ENCODE measurements at places on chromosomes 12 and 14. TPM values are rescaled to one million over a fixed set of nuclear protein-coding genes. Genes with fewer than 3 reads are reported as not detected.

The PZP gene
- total RNA-seq = 2.2 TPM

The GPD1 gene
- total RNA-seq = not detected

DNA sequence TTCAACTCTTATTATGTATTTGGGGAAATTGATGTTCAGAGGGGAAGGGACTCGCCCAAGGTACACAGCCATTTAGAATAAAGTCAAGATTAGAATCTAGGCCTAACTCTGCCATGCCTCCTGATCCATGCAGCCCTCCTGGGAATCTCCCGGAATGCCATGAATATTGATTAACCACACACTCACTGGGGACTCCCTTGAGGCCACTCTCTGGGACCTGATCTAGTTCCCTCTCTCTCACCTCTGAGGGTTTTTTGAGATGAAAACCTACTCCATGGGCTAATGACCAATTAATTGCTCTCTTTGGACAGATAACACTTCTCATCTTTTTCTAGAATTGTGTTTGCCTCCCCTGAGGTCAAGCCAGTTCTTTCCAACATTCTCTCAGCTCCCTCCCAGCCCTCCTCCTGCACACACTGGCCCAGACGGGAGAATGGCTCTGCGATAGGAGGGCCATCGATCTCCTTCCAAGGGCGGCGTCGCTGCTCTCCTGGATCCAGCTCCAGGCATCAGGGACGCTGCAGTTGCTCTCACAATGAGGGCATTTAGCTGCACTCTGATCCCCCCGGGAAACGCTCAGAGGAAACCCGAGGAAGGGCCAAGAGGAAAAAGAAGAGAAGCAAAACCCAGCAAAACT is 22.6 kb downstream of the WSCD2 start:
- no peak overlapping the region for H3K4me3 ChIP-seq
- H3K4me1 ChIP-seq = no peaks in the 10 kb centered on the region
- DNase-seq = no peak
- no peaks in the 10 kb centered on the region for H3K27me3 ChIP-seq

DNA sequence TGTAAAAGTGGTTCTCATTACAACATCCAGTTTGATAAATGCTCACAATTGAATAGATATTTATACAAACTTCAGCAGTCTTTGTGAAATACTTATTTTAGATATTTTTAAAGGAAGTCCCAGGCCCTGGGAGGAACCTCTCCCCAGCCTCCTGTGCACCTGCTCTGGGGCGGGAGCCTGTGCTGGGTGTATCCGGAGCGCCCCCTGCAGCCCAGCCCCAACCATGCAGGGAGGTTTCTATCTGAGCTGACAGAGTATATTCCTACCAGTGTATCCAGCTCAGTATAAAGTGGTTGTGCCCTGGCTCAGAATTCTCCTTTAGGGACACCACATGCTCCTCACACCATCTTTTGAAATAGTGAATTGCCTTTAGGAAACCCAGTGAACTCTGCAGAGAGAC is 851.8 kb downstream of the TMEM121 start:
- H3K27ac ChIP-seq = no peak overlapping the region
- no peaks in the 10 kb centered on the region for H3K4me1 ChIP-seq
- DNase-seq = no peak
- H3K4me3 ChIP-seq = no peak overlapping the region
- H3K36me3 ChIP-seq = peaks cover 7% of the 10 kb centered on the region
- no peaks in the 10 kb centered on the region for H3K27me3 ChIP-seq

- H3K27ac ChIP-seq = no peak within 1 kb of the TSS
- DNase-seq = peak; percentile 76
- peaks cover 5% of the 10 kb centered on the region for H3K27me3 ChIP-seq
- H3K36me3 ChIP-seq = no peaks in the 10 kb centered on the region
- peak within 1 kb of the TSS; percentile 91 for H3K4me3 ChIP-seq
- peaks cover 3% of the 10 kb centered on the region for H3K4me1 ChIP-seq
These were observed at the start of gene TMTC1 for GRCh38 chr12:29783773-29784666. TSS of gene TMTC1 (minus strand) at chr12:29783942. CDS start at chr12:29783751, 191 bp downstream.

GRCh38 chr12:97556302-97556779 is 93.7 kb downstream of the RMST start:
- peak overlapping the region; percentile 85 for H3K27ac ChIP-seq
- H3K36me3 ChIP-seq = no peaks in the 10 kb centered on the region
- H3K4me3 ChIP-seq = no peak overlapping the region
- H3K4me1 ChIP-seq = peaks cover 34% of the 10 kb centered on the region
- H3K27me3 ChIP-seq = no peaks in the 10 kb centered on the region

DNA sequence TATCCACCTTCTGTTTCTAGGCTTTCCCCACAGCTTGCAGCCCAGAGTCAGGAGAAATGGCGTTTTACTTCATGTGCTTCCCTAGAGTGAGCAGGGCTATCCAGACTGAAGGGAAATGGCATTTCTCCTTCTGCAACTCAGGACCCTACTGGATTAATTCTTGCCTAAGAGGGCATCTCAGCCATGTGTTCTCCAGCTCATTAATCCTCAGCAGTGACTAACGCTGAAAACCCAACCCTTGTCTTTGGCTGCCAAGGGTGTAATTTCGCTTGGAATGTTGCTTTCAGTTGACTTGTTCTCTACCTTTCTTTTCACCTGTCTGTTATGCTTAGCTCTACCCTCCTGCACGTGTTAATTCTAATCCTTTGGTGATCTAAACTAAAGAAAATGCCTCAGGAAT is 21.0 kb upstream of the EMP1 start:
- no peak for DNase-seq
- peaks cover 70% of the 10 kb centered on the region for H3K4me1 ChIP-seq
- H3K27ac ChIP-seq = no peak overlapping the region

DNA sequence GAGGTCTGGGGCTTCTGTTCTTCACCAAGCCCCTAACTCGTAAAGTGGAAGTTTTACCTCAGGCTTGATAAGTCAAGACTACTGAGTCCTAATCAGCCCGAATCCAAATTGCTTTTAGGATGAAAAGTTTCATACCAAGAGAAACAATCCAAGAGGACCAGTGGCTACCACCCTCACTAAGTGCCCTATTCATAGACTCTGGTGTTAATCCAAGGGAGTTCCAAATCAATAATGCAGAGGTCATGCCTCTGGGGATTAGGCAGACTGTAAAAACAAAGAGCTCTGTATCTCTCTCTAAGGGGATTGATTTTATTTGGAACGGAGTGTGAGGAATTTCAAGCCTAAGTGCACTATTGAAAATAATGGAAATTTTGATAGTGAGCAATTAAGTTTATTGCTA is 76.3 kb upstream of the LMNTD1 start:
- no peak overlapping the region for H3K27ac ChIP-seq
- H3K4me1 ChIP-seq = no peaks in the 10 kb centered on the region
- no peaks in the 10 kb centered on the region for H3K36me3 ChIP-seq
- peaks cover 3% of the 10 kb centered on the region for H3K27me3 ChIP-seq
- DNase-seq = no peak

GRCh38 chr12:124738636-124739467 is 124.8 kb downstream of the SCARB1 start:
- DNase-seq = no peak
- no peaks in the 10 kb centered on the region for H3K36me3 ChIP-seq

DNA sequence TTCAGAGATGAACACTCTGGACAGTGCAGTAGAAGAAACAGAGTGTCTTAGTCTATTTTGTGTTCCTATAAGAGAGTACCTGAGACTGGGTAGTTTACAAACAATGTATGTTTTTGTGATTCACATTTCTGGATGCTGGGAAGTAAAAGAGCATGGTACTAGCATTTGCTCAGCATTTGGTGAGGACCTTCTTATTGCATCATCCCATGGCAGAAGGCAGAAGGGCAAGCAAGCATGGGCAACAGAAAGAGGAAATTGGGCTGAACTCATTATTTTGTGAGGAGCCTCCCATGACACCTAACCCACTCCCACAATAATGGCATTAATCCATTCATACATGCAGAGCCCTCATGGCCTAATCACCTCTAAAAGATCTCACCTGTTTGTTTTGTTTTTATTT is 8.0 kb downstream of the ANKS1B start:
- no peaks in the 10 kb centered on the region for H3K4me1 ChIP-seq
- no peak overlapping the region for H3K4me3 ChIP-seq
- no peaks in the 10 kb centered on the region for H3K27me3 ChIP-seq
- DNase-seq = no peak
- no peak overlapping the region for H3K27ac ChIP-seq

DNA sequence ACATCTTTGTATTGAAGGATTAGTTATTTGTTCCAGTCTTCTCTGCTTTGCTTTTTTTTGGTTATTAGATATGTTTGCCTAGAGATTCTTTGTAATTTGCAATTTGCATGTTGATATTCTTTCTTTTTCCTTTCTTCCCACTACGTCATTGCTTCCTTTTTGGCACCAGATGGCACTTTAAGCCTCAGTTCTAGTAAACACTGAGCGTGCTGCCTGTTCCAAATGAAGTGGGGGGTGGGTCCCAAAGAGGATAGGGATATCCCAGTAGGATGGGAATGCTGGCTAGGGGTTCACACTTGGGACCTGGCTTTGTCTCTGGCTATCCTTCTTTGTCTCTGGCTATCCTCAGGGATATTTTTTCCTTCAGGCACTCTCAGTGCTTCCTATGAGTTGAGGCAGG is 17.0 kb downstream of the EAPP start:
- no peaks in the 10 kb centered on the region for H3K4me1 ChIP-seq
- no peak for DNase-seq
- no peak overlapping the region for H3K27ac ChIP-seq
- H3K36me3 ChIP-seq = peaks cover 42% of the 10 kb centered on the region

GRCh38 chr14:22991852-22992251 is 9.5 kb upstream of the AJUBA start:
- H3K27ac ChIP-seq = no peak overlapping the region
- peaks cover 4% of the 10 kb centered on the region for H3K4me1 ChIP-seq
- peaks cover 2% of the 10 kb centered on the region for H3K27me3 ChIP-seq
- H3K36me3 ChIP-seq = no peaks in the 10 kb centered on the region
- DNase-seq = no peak

GRCh38 chr14:101071493-101071906 is 168.0 kb upstream of the RTL1 start:
- no peak overlapping the region for H3K27ac ChIP-seq
- no peak overlapping the region for H3K4me3 ChIP-seq
- DNase-seq = no peak
- peaks cover 8% of the 10 kb centered on the region for H3K27me3 ChIP-seq
- peaks cover 3% of the 10 kb centered on the region for H3K36me3 ChIP-seq

DNA sequence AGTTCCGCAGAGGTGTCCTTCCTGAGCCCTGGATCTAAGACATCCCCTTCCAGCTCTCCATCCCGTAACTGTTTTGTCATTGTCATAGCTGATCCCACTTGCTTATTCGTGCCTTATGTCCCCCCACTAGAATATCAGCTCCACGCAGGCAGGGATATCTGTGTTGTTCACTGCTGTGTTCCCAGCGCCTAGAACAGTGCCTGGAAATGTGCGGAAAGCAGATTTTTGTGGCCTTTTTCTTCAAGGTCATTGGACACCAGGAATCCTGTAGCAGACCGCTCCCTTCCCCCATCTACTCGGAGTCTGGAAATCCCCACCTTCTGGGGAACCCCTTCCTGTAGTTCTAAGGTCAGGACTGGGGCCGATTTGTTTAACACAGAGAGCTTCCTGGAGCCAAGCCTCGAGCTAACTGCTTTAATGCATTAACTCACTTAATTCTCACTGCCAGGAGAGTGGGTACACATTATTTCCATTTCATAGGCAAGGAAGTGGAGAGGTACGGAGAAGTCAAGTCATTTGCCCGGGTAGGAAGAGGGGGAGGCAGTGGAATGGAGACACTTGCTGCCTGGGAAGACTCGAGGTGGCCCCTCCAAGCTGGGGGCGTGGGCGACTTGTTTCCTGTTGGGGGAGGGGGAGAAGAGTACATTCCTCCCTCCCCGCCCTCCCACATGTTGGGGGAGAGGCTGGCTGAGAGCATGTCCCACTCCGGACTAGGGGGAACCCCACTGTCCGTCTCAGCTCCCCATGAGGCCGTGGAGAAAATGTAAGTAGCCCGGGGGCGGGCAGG is 1.2 kb upstream of the SH2B3 start:
- peaks cover 15% of the 10 kb centered on the region for H3K36me3 ChIP-seq
- peaks cover 39% of the 10 kb centered on the region for H3K27me3 ChIP-seq
- H3K27ac ChIP-seq = peak overlapping the region; percentile 99
- peak; percentile 72 for DNase-seq
- peak overlapping the region; percentile 96 for H3K4me3 ChIP-seq

- H3K4me3 ChIP-seq = no peak overlapping the region
- peaks cover 9% of the 10 kb centered on the region for H3K27me3 ChIP-seq
- H3K27ac ChIP-seq = no peak overlapping the region
These were observed 1.6 kb downstream of the KRT71 start for GRCh38 chr12:52551216-52551865.

GRCh38 chr12:111182382-111182781 is 186.5 kb downstream of the PHETA1 start:
- no peak overlapping the region for H3K27ac ChIP-seq
- H3K4me3 ChIP-seq = no peak overlapping the region
- no peak for DNase-seq
- H3K36me3 ChIP-seq = no peaks in the 10 kb centered on the region
- H3K4me1 ChIP-seq = no peaks in the 10 kb centered on the region
- no peaks in the 10 kb centered on the region for H3K27me3 ChIP-seq

GRCh38 chr12:62930546-62931425 is 4.2 kb downstream of the PPM1H start:
- H3K4me1 ChIP-seq = peaks cover 47% of the 10 kb centered on the region
- H3K36me3 ChIP-seq = peaks cover 5% of the 10 kb centered on the region
- H3K27me3 ChIP-seq = peaks cover 7% of the 10 kb centered on the region
- DNase-seq = no peak
- H3K4me3 ChIP-seq = peak overlapping the region; percentile 39
